Esophagus muscularis mucosa (tissue), 4 donors: ENCODE measurements at places on chromosomes 6 and 20. TPM values are rescaled to one million over a fixed set of nuclear protein-coding genes. Genes with fewer than 3 reads are reported as not detected.
A peak's percentile ranks its signal among the peaks of the same experiment; 100 is the strongest.

Gene TMC2
- total RNA-seq, result not detected

DNA sequence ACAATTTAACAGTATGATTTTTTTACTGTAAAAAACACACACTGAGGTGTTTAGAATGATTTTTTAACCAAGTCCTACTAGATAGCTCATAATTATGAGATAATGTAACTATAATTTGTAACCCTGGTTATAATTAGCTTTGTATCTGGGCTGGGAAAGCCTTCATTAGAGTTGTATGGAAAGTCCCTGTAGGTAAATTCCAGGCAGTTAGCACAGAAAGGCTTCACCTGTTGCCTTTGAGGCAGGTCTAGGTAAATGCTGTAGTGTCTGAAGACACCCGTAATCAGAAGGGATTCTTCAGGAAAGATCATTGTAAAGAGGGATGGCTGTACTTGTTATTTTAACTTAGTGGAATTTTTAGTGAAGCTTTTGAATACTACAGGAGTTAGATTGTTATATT, 1.9 kb downstream of the TMEM200A start:
- H3K4me1 ChIP-seq, result peaks cover 13% of the 10 kb centered on the region
- no peak overlapping the region for H3K4me3 ChIP-seq
- H3K27ac ChIP-seq, result no peak overlapping the region
- DNase-seq, result no peak
- H3K36me3 ChIP-seq, result no peaks in the 10 kb centered on the region
- H3K27me3 ChIP-seq, result peaks cover 43% of the 10 kb centered on the region

GRCh38 chr6:21808551-21809242, 215.1 kb downstream of the SOX4 start:
- H3K27ac ChIP-seq, result no peak overlapping the region
- H3K4me1 ChIP-seq, result peaks cover 32% of the 10 kb centered on the region
- no peaks in the 10 kb centered on the region for H3K36me3 ChIP-seq
- H3K4me3 ChIP-seq, result no peak overlapping the region

- H3K27ac ChIP-seq, result peak within 1 kb of the TSS; percentile 71
- peak within 1 kb of the TSS; percentile 74 for H3K4me3 ChIP-seq
- DNase-seq, result no peak
- H3K27me3 ChIP-seq, result peaks cover 6% of the 10 kb centered on the region
- H3K4me1 ChIP-seq, result peaks cover 24% of the 10 kb centered on the region
- no peaks in the 10 kb centered on the region for H3K36me3 ChIP-seq
Observed at GRCh38 chr6:153131037-153131981, at the start of gene RGS17. RGS17 (minus strand) TSS chr6:153131282; CDS start chr6:153044018, 87,264 bp downstream.

Gene ADGB
- not detected for total RNA-seq

Gene RNF144B
- total RNA-seq, result 11.4 TPM

DNA sequence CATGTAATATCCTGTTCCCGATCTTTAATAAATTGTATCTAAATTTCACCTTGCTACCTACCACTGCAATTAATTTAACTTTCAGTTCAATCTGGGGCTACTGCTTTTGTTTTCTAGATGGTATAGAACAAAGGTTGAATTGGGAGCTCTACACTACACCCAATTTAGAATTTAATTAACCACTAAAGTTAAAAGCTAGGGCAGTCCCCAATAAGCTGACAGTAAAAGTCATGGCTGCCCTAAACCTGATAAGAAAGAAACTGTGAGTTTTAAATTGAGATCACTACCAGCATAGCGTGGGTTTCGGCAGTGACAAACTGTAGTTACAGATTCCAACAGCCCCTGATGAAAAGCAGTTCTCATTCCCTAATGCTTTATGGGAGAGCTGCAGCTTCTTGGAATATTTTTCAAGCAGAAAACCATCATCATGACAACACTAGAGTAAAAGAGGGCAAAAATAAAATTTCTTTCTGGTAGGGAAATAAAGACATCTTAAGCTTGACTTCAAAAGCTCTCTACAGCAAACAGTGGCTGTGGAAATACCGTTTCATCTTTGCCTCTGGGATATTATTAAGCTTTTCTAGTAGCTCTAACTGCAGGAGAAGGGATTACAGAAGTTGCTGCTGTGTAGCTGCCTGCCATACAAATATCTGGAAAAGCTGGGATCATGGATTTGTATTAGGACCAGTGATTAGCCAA, 1372.1 kb downstream of the EPHA7 start:
- no peaks in the 10 kb centered on the region for H3K36me3 ChIP-seq
- no peak overlapping the region for H3K27ac ChIP-seq
- H3K4me1 ChIP-seq, result no peaks in the 10 kb centered on the region
- no peak overlapping the region for H3K4me3 ChIP-seq
- no peaks in the 10 kb centered on the region for H3K27me3 ChIP-seq
- no peak for DNase-seq

Gene NDRG3
- total RNA-seq, result 17.1 TPM
